ENCODE measurements at places on chromosomes 11 and 22. TPM values are rescaled to one million over a fixed set of nuclear protein-coding genes. Genes with fewer than 3 reads are reported as not detected.

- no peak for DNase-seq
Measured at GRCh38 chr11:20032577-20033260, 127.6 kb downstream of the DBX1 start.

The IGSF9B gene
- total RNA-seq, result 10.2 TPM

DNA sequence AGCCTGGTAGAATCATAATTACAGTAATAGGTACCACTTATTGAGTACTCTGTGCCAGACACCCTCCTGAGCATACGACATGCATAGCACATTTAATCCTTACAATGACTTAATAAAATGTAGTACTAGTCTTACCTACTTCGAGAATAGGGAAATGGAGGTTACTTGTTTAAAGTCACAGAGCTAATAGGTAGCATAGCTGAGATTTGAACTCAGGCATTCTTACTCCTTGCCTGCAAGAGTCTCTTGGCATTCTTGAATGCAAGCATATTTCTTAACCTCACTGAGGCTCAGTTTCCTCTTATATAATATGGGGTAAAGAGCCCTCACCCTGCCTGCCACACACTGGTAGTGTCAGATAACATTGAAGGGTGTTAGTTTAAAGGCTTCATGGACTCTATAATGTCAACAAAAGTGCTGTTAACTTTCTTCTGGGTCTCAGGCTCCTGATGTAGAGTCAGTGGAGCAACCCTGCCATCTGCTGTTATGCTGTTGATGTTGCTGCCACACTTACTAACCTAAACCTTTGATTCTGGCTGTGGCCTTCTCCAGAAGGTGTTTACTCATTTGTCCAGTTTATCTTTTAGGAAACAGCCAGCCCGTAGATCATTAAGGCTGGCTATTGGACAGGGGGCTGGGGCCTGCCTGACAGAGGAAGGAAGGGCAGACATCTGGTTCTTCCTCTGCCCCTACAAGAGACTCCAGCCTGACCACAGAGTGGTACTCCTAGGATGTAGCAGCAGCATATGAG, 18.9 kb downstream of the LIMK2 start:
- peak; percentile 41 for DNase-seq

GRCh38 chr11:82998697-82999096, 73.0 kb downstream of the RAB30 start:
- no peak for DNase-seq

- no peak for DNase-seq
Measured at GRCh38 chr11:12961615-12962014, 47.5 kb upstream of the RASSF10 start.

DNA sequence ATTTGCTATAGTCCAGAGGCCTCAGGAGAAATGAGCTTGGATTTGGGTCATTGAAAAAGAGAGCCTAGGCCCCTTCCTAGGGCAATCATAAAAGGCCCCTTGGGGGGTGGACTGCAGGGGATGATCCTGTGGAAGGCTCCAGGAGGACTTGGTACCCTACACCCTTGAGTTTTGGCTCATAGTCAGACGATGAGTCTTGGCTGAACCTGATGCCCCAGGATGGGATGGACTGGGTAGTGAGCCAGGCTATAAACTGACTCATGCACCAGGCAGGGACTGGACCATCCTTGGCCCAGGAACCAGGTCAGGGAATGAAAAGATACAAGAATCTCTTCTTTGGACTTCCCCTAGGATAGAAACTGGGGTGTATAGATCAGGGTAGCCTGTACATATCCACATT, 54.2 kb downstream of the NAV2 start:
- DNase-seq, result no peak

The FOLR2 gene
- total RNA-seq, result not detected

- DNase-seq, result no peak
Measured at GRCh38 chr22:43449205-43449830, 37.5 kb downstream of the MPPED1 start.

The MLC1 gene
- total RNA-seq, result not detected

The POU2AF2 gene
- total RNA-seq, result 0.35 TPM

The KDM4D gene
- total RNA-seq, result 0.68 TPM

The A4GALT gene
- 8.6 TPM for total RNA-seq

DNA sequence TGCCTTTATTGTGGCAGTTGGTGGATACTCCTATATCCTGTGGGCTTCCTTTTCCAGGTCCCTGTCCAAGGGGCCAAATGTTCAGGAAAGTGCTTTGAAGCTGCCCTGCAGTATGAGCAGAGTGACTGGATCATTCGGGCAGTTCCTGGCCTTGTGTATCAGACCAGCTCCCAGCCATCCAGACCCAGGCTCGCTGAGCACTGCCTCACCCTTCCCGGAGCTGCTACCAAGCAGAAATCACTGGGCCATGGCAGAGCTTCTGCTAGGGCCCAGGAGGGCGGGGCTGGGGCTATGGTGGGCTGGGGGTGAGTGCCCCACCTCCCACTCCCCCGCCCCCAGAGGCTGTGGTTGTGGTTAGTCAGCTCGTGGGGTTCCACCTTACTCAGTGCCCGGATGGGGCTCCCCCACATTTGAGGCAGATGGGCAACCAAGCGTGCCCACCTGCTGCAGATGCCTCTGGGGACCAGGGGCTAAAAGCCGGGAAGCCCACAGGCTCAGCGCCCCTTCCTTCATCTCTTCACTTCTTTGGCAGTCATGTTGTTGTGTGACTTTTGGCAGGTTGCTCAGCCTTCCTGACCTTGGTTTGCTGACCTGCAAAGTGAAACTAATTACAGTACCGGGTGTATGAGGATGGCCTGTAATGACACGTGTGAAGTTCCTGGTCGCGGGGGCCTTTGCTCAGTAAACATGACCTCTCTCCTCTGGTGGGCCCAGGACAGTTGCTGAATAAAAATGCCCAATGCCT, 2.1 kb upstream of the LRRC32 start:
- no peak for DNase-seq

DNA sequence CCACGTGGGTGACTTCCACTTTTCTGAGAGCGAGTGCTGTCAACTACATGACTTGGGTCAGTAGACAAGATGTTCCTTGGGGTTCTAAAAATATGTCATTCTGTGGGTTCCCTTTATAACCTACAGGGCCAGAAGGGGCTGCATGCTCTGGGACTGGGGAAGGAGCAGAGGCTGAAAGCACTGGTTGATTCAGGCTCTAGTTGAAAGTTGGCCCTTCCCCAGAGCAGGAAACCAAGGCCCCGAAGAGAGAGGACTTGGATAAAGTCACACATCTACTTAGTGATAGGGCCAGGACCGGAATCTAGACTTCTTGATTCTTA, 9.9 kb downstream of the ADAMTS15 start:
- DNase-seq, result no peak

The CDHR5 gene
- 5.0 TPM for total RNA-seq

DNA sequence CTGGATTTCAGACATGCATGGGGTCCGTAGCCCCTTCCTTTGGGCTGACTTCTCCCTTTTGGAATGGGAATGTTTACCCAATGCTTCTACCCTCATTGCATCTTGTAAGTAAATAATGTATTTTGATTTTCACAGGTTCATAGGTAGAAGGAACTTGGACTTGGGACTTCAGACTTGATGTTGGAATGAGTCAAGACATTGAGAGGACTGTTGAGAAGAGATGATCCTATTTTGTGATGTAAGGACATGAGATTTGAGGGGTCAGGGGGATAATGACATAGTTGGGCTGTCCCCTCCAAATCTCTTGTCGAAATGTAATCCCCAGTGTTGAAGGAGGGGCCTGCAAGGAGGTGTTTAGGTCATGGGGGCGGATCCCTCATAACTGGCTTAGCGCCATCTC, 933 bp upstream of the KRTAP5-10 start:
- no peak for DNase-seq

- peak; percentile 77 for DNase-seq
Measured at GRCh38 chr22:28051787-28052356, 132.8 kb upstream of the PITPNB start.
